ENCODE measurements at places on chromosomes 4 and X. TPM values are rescaled to one million over a fixed set of nuclear protein-coding genes. Genes with fewer than 3 reads are reported as not detected.

COL25A1 gene
- total RNA-seq, result not detected

GAGE12H gene
- not detected for total RNA-seq

- no peak for DNase-seq
These were observed 394 bp downstream of the MED14 start for GRCh38 chrX:40734971-40735324.

ZCCHC12 gene
- 0.32 TPM for total RNA-seq

GRCh38 chr4:152620915-152621314 lies 58.9 kb downstream of the TMEM154 start:
- DNase-seq, result no peak

ADAM29 gene
- not detected for total RNA-seq

EVC2 gene
- 1.1 TPM for total RNA-seq

- no peak for DNase-seq
These were observed 246.9 kb downstream of the FBXO8 start for GRCh38 chr4:174036576-174036975.

GRCh38 chrX:41449615-41450014 lies 2.5 kb downstream of the NYX start:
- peak; percentile 47 for DNase-seq

All from B cell (primary cell).